ENCODE measurements at places on chromosomes 4 and X.

GRCh38 chr4:153771046-153771445 lies 11.2 kb upstream of the RNF175 start:
- DNase-seq: no peak

DNA sequence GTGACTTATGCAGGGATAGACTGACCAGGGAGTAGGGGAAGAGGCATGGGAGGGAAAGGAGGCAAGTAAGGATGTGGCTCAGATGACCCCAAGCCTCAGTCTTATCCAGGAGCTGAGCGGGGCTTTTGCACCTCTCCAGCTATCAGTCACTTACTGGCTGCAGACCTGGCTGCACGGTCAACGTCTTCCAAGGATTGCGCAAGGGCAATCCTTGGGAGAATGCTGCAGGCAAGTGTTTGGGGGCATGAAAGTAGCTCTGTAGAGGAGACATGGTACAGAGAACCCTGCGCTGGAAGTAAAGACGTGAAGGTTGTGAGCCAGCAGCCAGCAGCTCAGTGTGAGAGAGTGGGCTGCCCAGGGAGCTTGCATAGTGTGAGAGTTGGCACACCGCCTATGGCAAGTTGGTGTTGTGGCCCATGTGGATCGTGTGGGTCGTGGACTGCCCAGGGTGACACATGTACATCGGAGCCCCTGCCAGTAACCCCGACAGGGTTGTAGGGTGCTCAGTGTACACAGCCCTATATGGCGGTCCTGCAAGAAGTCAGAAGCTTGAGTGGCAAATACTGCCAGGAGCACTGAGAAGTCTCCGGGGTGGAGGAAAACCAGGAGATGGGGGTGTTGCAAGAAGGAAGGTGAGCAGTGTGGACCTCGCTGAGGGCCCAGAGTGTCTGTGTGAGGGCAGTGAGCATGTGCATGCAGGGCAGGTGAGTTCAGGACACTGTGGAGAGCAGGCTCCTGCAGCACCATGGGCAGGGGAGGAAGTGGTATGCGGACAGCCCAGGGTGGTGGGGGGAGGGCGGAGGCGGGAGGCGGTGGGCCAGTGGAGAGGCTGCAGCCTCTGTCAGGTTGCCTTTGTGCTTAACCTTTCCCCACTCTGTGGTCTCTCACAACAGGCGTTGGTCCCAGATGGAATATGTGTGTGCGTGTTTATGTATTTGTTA lies 50.9 kb downstream of the KIT start:
- DNase-seq: no peak

DNA sequence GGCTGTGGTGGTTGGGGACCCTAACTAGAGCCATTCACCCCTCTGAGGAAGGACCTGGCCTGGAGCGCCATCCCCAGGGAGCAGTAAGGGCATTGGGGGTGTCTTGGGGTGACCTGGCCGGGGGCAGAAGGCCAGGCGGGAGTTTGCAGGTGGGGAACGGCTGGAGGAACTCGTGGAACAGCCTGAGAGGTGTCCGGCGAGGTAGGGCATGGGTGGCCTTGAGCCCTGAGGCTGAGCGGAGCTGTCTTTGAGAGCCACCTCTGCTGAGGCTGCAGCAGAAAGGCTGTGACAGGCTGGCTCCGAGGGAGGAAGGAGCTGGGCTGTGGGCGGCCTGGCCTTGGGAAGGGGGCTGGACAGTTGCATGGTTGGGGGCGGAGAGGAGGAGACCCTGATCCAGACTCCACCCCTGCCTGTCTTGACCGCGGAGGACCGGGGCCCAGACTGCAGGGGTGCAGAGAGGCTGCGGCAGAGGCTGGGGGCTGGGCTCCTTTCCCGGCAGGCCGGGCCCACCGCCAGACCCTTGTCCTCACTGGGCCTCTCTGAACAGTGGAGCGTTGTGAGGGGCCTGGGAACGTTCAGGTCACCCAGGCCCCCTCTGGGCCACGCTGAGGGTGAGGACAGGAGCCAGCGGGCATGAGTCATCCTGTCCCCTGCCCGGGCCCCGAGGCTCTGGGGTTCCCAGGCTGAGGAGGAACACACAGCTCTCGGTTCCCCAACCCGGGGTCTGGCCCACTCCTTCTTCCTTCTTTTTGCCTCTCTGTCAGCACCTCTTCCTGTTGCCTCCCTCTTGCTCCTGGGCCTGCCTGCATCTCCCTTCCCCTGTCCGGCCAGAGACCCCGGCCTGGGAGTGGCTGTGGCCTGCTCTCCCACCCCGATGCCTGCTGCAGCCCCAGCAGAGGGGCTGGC lies 8.1 kb downstream of the SH3BP2 start:
- no peak for DNase-seq

- DNase-seq: no peak
Measured at GRCh38 chr4:94933799-94934198, 176.0 kb downstream of the BMPR1B start.

- peak; percentile 37 for DNase-seq
Measured at GRCh38 chrX:49884290-49884862, 5.1 kb downstream of the USP27X start.

All from stimulated activated CD4-positive, alpha-beta T cell treated with anti-CD3 and anti-CD28 coated beads, Interleukin-2, amount 100 ng/mL, for 48 hours (primary cell).